ENCODE measurements at places on chromosomes 6 and 20.

- DNase-seq = no peak
Observed at GRCh38 chr6:43570876-43571441, 4.9 kb downstream of the XPO5 start.

- no peak for DNase-seq
Observed at GRCh38 chr6:98967616-98968015, 19.9 kb upstream of the FBXL4 start.

GRCh38 chr6:108432792-108433191 is 127.9 kb upstream of the FOXO3 start:
- no peak for DNase-seq

- DNase-seq = no peak
Observed at GRCh38 chr6:107059606-107060005, 31.6 kb downstream of the MTRES1 start.

DNA sequence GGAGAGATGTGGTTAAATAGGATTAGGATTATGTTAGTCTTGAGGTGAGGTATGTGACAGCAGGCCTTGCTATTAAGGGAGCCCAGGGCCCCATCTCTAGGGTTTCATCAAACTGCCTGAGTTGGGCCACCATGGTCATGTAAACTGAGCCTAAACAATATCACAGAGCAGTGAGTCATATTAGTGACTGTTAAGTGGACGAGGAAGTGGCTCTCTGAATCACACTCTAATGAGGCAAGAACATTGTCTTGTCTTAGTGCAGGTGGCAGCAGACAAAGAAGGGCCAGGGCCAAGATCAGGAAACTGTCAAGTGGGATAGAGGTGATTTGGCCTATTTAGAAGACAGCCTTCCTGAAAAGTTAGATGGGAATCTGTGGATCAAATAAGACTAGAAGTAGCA is 23.1 kb downstream of the ENPP3 start:
- no peak for DNase-seq

DNA sequence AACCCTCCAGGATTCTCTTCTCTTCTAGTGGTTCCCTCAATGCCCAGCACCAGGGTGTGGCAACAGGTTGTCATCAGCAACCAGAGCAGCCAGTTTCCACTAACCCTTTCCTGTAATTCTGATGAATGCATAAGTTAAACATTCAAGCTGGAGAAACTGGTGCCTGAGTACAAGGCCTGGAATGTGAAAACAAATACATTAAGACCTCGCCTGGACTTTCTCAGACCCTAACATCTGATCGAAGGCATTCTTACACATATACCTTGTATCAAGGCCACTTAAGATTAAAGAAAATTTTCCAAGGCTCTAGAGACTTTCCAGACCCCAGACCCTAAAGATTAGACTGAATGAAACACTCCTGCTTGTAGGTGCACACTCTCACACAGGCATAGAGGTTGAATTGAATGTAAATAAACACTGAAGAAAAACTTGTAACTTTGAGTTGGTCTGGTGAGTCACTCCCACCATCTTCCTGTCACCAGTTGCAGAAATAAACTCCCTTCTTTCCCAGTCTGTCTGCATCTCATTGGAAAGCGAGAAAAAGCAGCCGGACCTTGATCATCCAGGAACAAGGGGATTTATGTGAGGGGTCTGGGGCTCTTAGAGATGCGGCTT is 9.0 kb downstream of the LRP11 start:
- DNase-seq = no peak

GRCh38 chr6:115487331-115487730 is 573.4 kb downstream of the FRK start:
- no peak for DNase-seq

DNA sequence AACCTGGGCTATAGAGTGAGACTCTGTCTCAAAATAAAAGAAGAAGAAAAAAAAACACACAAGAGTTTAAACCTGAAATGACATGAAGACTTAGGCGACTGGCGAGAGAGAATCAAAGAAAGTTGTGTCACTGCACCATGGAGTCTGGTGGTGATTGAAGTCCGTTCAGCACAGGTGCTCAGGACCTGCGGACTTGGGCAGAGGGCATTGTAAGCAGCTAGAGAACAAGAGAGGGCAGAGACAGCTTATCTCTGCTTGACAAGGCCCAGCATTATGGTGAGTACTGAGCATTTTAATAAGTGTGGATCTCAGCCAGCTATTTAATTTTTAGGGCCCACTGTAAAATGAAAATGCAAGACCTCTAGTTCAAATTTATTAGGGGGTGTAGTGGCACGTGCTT is 31.5 kb downstream of the BANF2 start:
- no peak for DNase-seq

DNA sequence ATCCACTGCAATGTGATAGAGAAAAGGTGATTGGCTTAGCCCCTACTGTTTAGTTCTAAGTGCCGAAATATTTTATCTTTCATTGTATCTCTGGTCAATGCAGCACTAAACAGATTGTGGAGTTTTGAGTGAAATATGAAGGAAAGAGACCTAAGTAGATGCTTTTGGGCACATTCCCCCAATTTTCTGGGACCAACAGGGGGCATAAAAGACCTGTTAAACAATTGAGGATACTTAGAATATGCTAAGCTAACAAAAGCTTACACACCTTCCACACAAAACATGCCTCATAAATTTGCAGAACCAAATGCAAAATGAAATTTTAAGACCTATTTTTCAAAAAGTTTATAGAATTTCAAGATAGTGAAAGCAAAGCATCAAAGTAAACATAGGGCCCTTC is 746.9 kb downstream of the TBC1D32 start:
- DNase-seq = no peak

- DNase-seq = no peak
Observed at GRCh38 chr6:131811500-131811899, 3.7 kb downstream of the ENPP1 start.

- no peak for DNase-seq
Observed at GRCh38 chr6:160202411-160202810, 56.2 kb downstream of the SLC22A2 start.

DNA sequence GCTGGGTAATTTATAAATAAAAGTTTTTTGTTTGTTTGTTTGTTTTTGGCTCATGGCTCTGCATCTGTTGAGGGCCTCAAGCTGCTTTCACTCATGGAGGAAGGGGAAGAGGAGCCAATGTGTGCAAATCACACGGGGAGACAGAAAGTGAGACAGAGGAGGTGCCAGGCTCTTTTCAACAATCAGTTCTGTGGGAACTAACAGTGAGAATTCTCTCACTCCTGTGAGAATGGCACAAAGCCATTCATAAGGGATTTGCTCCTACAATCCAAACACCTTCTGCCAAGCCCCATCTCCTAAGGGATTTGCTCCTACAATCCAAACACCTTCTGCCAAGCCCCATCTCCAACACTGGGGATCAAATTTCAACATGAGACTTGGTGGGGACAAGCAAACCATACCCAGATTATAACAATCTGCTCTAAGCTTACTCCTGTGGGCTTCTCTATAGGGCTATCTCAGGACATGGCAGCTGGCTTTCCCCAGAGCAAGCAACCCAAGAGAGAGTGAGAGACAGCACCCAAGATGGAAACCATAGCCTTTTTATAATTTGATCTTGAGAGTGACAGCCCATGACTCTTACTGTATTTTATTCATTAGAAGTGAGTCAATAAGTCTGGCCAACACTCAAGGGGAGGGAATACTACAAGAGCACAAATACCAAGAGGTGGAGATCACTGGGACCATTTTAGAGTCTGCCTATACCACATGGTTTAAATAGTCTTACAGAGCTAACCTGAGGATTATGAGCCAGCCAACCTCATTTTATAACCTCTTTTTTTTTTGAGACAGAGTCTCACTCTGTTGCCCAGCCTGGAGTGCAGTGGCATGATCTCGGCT is 22.8 kb upstream of the LRRC1 start:
- no peak for DNase-seq

- no peak for DNase-seq
Observed at GRCh38 chr6:25263657-25264056, 15.5 kb upstream of the CARMIL1 start.

DNA sequence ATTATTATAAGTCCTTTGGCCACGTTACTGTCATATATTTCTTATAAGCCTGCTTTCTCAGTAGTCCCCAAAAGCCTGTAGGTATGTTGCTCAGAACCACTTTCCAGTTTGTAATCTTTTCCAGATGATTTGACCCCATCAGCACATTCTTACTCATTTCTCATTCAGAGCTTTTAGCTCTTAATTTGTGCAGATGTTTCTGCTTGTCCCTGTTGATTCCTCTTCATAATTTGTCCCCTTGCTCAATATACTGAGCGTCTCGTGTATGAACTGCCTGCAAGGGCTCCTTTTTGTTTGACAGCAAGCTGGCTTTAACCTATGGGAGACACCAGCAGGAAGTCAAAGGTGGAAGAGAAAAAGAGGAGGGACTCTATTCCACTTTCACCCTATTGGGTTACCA is 733.8 kb upstream of the GJE1 start:
- no peak for DNase-seq

- no peak for DNase-seq
Observed at GRCh38 chr6:129267028-129267427, 384.1 kb downstream of the LAMA2 start.

- no peak for DNase-seq
Observed at GRCh38 chr20:56430461-56430860, 18.4 kb downstream of the CASS4 start.

DNA sequence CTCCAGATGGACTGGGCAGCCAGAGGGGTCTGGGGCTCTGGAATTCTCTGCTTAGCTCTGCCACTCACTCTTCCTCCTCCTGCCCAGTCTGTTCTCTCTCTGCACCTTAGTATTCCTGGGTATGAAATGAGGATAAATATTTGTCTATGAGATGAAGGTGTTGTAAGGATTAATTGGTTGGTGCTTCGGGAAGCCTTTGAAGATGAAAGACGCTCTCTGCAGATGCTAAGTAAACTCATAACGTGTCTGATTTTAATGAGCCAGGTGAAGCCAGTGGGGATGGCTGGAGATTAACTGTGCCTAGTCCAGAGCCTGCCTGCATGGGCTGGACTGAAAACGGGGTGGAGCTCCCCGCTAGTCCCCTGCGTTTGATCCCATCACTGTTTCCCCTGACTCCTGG is 23.1 kb upstream of the TCP11 start:
- no peak for DNase-seq

DNA sequence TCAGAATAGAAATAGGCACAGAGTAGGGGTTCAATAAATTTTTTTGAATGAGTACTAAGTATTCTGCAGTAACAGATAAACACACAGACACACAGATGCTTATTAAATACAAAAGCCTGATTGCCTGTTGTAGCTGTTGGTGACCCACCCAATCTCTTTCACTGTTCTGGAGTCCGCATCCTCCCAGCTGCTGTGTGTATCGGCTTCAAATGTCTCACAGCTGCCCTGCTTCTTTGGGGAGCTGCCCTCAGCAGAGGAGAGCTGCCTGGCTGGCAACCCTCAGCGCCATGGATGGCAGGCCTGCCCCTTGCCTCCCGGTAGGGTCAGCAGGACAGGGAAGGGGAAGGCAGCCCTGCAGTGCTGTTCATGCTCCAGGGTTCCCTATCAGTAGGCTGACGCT is 85.9 kb upstream of the PRND start:
- DNase-seq = no peak

DNA sequence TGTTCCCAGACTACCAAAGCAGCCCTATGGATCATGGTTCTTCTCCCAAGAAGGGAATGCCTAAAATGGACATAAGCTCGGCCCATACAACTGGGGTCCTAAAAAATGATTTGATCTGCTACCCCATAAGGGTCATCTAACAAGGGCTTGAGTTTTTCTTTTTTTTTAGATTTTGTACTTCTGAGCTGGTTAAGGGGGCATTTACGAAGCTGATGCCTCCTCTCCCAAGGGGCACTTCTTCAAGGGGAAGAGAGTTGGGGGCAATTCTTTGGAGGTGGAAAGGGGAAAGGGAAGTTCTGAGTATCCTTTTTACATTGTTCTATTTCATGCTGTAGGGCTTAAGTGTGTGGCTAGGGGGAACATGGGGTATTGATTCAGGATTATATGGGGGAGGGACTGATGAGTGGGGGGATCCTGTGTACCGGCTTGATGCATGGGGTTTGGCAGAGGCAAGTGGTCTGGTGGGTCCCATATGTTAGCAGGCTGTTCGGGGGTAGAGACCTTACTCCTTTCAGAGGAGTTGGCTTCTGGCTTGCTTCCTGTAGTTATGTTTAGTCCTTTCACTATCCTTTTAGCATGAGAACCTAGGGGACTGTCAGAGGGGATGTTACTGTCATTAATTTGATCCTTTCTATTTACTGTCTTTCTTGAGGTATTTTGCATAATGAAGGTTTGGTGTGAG is 8.1 kb upstream of the ZNFX1 start:
- no peak for DNase-seq

DNA sequence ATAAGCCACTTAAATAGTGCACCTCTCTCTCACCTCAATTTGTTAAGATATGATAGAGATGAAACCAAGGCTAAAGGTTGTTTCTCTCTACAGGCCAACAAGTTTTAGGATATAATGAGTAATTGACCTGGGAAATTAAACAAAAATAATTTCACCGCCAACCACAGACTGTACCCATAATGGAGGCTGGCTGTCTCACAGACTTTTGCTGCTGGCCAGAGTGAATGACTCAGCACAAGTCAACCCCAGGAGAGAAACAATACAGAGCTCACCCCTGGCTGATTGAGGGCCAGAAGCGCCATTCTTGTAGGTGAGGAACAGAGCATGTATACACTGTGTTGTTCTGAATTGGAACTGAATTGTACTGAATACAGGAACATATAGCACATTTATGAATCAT is 99.9 kb downstream of the CAP2 start:
- no peak for DNase-seq

DNA sequence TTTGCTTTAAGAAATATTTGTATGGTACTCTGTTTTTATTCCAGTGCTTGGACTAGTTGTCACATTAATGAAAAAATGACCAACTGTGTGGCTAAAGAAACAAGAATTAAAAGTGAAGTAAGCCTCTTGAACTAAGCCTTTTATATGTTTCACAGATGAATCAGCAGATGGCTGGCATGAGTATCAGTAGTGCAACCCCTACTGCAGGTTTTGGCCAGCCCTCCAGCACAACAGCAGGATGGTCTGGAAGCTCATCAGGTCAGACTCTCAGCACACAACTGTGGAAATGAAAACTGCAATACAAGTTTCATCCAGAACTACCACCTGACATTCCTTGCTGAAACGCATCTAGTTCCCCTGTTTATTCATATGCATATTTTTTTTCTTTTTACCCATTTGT is 96.8 kb downstream of the B3GAT2 start:
- no peak for DNase-seq

- no peak for DNase-seq
Observed at GRCh38 chr20:48066851-48067250, 281.6 kb upstream of the SULF2 start.

- peak; percentile 19 for DNase-seq
Observed at GRCh38 chr6:6806844-6807518, 218.5 kb downstream of the LY86 start.

DNA sequence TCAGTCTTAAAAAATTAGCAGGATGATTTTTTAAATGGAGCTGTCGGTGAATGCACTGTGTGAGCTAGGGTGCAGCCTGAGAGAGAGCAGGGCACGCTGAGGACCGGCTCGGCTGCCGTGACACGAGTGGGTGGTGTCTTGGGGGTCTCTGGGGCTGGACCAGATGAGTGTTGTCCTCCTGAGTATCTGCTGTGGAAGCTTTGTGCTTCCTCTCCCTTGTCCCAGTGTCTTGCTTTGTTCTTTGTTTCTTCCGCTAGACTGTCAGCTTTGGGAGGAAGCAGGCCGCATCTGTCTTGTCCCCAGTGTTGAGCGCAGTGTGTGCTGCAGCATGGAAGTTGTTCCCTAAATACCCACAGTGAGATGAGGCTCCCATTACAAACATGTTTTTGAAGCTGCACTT is 89.4 kb downstream of the RTN4IP1 start:
- DNase-seq = no peak

Data from CD4-positive, alpha-beta T cell treated with Interleukin-10 for 1 hour (primary cell).